ENCODE measurements at places on chromosomes 12 and 14.

DNA sequence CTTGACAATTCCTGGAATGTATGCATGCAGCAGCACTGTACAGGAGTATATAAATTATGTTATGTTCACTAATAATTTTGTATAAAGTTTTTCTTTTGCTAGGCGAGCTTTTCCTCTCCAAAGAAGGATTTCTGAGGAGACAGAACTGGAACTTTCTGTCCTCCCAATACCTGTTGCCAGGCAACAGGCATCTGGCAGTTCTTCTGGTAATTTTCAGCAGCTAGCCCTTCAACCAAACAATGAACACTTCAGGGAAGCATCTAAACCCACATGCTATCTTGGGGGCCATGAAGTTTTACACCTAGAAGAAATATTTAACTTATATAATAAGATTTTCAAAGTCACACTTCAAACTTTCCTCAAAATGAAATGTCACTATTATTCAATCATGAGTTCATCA, 162.9 kb upstream of the SYT10 start:
- no peak for DNase-seq

DNA sequence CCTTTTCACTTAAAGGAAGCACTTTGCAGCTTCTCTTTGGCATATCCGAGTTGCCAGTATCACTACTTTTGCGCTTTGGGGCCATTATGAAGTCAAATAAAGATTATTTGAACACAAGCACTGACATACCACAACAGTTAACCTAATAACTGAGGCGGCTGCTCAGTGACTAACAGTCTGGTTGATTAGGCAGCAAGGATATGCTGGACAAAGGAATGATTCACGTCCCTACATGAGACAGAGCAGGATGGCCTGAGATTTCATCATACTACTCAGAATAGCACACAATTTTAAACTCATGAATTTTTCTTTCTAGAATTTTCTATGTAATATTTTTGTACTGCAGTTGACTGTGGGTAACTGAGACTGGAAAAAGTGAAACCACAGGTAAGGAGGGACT, 56.9 kb upstream of the E2F7 start:
- no peak for DNase-seq

DNA sequence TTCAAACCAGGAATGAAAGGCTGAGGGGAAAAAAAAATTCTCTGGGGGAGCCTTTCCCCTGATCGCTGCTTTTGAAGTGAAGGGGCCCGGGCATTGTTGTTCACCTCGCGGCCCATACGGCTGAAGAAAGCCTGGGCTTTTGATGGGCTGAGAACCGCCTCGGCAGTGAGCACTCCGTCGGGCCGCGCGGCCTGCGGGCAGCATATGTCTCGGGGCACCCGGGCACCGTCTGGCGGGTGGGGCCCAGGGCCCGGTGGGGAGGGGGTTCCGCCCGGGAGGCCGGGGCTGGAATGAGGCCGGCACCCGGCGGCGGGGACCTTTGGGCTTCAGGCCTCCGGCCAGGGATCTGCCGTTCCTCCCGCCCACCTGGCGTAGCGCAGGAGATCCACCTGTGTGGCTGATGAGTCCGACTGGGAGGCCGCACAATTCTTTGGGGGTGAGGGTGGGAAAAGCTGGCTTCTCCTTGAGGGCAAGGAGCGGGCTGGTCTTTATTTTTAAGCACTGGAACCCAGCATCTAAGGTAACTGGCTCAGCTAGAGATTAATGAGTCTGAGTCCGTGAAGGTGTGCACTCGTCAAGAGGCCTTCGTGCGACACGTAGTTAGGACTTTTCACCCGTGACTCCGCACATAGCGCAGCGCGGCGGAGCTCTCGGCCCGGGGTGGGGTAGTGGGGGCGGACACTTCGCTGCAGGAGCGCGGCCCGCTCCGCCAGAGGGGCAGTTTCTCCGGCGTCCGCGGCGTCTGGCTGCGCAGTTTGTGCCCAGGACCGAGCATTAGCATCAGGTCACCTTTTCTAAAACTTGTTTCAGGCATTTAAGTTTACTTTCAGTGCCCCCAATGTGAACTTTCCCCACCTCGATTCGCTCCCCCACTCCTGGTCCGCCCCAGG, 10.6 kb downstream of the FOXA1 start:
- DNase-seq, result no peak

DNA sequence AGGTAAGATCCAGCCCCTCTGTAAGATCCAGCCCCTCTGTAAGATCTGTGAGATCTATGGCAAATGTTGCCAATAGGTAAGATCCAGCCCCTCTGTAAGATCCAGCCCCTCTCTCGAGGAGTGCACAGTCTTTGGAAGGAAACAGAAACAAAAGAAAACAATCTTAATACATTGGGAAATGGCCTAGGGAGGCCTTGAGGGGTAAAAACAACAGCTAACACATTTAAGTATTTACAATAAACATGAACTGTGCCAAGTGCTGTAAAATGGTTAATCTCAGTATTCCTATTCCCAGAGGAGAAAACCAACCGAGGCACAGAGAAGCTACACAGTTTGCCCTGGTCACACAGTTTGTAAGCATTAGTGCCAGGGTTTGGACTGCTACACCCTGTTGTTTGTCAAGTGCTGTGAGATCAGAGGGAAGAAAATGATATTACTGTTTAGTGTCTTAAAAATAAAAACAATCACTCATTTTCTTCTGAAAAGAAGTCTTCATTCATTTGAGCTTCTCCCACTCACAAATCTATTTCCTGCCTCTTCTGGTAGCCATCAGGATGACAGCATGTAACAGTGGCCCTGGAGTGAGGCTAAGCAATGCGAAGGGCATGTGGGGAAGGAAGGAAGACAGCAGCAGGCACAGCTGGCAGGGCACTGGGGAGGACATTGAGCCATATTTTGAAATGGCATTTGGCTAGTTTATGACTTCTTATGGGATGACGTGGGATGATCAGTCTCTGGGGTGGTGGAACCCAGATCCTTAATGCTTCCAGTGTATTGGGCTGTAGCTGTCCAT, 118.7 kb upstream of the PTPRQ start:
- no peak for DNase-seq

DNA sequence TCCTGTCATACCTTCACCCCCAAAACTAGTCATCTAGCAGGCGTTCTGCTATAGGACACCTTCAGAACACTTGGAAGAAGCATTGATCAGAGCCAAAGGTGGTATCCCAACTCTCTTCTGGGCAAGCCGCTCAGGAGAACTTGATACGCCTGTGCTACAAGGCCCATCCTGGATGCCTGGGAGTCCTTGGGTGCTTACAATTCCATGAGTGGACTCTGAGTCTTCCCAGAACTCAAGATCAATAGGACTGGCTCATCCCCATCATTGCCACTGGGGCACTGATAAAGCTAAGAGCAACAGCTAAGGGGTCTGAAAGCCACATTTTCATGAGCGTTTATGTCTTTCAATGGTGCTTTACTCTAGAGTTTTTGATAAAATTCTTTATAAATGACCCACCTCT, 1.9 kb downstream of the SPTB start:
- peak; percentile 27 for DNase-seq

DNA sequence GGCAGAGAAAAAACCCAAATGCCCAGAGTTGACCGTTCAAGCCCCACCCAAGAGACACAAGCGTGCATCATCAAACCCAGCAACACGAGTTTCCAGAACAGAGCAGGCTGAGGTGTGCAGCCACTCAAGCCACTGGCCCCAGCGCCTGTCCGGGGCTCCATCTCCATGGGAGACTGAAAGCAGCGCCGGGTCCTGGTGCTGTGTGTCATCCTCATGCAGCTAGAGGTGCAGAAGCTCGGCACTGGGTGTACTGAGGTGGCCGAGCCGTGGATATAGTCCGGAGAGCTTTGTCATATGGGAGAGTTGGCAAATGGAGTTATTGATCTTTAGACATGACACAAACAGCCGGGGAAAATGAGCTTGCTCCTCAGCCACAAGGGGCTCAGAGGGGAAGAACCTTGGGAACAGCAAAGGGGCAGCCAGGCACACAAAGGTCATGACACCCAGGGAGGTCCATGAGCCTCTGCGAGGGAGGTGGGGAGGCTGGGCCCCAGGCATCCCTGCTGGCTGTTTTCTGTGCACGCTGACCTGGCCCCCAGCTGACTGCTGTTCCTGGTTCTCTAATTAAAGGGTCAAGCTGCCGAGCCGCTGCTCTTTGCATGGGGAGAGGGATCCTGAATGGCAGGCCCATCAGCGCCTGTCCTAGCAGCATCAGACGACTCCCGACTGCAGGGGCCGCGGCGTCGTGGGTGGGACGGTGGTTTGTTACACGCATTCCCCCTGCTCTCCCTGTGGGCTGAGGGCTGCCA, 145.4 kb upstream of the SFSWAP start:
- no peak for DNase-seq

- DNase-seq, result no peak
These were observed 1.6 kb upstream of the ATP2B1 start for GRCh38 chr12:89709995-89710872.
